ENCODE measurements at places on chromosomes 1 and 21. TPM values are rescaled to one million over a fixed set of nuclear protein-coding genes. Genes with fewer than 3 reads are reported as not detected.

GRCh38 chr21:45366476-45366875 lies 38.5 kb upstream of the COL18A1 start:
- no peak for DNase-seq

DNA sequence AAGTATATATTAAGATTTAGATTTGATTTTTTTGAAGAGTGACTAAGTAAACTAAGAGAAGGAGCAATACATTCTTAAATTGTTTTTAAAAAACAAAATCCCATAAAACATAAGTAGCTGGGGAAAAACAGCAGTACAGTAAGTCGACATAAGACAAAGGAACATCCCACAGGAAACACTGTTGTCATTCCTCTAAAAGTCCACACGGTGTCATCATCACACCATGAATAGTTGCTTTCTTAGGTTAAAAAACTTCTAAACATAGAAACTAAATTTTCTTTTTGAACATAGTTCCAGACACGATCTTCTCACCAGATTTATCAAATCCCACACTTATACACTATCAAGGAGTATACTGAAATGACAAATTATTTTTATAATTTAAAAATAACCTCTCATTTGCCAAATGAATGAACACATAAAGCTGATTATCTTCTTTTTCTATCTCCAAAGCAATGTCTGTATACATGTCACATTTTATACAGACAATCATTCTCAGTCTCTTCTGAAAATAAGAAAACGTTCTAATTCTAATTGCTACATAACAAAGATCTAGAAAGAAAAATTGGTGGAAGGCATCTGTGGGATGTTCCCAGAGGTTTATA lies 15.8 kb downstream of the ODF2L start:
- no peak for DNase-seq

DNA sequence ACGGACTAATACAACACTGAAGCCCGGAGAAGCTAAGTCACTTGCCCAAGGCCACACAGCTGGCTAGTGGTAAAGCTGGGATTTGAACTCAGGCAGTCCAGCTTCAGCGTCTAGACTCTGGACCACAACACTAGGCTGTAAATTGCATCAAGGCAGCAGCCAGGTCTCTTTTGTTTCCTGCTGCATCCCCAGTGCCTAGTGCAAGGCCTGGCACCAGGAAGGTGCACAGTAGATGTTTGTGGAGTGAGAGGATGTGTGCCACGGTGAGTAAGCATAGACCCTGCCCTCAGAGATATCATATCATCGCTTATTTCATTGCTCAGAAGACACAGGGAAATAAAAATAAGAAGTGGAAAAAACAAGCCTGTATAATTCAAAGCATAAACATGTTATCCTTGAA lies 40.9 kb downstream of the IGSF21 start:
- DNase-seq, result no peak

DNA sequence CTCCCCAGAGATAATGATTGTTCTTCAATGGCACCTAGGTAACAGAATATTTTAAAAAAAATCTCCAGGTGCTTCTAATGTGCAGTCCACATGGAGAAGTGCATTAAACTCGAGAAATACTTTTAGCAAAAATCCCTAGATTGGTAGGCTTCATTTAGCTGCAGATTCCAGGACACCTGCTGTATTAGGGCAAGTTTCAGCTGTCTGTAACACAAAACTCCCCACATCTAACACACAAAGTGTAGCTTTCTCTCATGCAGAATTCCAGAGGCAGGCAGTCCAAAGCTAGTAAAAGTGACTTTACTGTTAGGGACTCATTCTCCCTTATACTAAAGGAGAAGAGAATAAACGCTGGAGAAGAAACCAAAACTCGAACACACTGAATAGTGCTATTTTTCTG lies 1414.3 kb upstream of the B3GALT2 start:
- no peak for DNase-seq

DNA sequence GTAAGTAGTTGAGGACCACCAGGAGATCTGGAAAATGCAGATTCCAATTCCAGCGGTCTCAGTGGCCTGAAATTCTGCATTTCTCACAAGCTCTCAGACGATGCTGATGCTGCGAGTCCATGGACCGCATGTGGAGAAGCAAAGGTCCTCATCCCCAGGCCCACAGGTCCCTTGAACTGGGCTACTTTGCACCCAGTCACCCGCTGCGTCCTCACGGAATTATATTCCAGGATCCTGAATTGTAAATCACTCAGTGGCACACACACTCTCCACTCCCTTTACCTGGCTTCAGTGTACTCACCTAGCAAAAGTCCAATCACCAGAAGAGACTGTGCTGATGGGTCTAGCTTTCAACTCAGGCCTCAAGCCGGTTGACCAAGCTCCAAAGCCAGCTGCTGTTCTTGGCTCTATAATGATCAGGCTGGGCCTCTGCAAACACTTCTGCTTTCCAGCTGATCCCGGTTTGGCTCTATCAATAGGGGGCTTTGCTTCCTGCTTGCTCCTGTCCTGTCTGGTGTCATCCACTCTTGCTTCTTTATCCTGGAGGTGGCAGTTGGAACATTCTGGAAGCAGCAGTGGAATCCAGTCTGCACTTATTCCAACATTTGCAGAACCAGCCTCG lies 904 bp upstream of the RPL22 start:
- no peak for DNase-seq

- no peak for DNase-seq
These were observed 21.9 kb downstream of the EFCAB14 start for GRCh38 chr1:46697053-46697452.

- DNase-seq, result no peak
These were observed 82.6 kb upstream of the GPR52 start for GRCh38 chr1:174364996-174365736.

Gene EFNA3
- total RNA-seq, result 1.0 TPM

Gene TMPRSS15
- not detected for total RNA-seq
